ENCODE measurements at places on chromosomes 6 and 20. TPM values are rescaled to one million over a fixed set of nuclear protein-coding genes. Genes with fewer than 3 reads are reported as not detected.

GRCh38 chr20:60266177-60266823, 308.1 kb downstream of the CDH26 start:
- H3K4me3 ChIP-seq: no peak overlapping the region
- H3K4me1 ChIP-seq: no peaks in the 10 kb centered on the region
- H3K36me3 ChIP-seq: no peaks in the 10 kb centered on the region

DNA sequence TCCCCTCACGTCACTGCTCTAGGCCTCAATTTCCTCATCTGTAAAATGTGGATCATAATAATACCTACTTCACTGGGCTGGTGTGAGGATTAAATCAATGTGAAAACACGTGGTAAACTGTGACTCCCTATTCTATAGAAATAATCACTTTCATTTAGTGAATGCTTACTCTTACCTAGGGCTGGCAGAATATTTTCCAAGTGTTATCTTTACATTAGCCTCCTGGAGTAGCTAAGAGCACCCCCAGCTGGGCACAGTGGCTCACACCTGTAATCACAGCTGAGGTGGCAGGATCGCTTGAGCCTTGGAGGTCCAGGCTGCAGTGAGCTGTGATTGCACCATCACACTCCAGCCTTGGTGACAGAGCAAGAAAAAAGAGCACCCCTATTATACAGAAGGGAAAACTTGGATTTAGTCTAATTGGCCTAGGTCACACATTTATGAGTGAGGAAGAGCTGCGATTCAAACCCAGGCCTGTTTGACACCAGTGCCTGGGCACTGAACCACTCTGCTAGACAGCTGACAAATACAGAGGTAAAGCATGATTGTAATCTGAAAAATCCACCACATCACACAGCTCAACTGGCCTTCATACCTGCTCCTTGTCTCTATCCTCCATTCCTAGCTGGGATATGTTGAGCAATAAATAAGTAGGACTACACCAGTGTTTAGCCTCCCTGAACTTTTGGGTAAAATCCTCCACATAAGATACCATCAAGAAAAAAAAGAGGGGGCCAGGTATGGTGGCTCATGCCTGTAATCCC, 1.4 kb upstream of the SNTA1 start:
- H3K36me3 ChIP-seq: no peaks in the 10 kb centered on the region
- peaks cover 8% of the 10 kb centered on the region for H3K4me1 ChIP-seq
- H3K27me3 ChIP-seq: no peaks in the 10 kb centered on the region

Gene PSMF1
- 82.4 TPM for total RNA-seq

Gene C6orf118
- total RNA-seq: not detected

Data from esophagus squamous epithelium (tissue), 5 donors.